ENCODE measurements at places on chromosomes 13 and 19.

DNA sequence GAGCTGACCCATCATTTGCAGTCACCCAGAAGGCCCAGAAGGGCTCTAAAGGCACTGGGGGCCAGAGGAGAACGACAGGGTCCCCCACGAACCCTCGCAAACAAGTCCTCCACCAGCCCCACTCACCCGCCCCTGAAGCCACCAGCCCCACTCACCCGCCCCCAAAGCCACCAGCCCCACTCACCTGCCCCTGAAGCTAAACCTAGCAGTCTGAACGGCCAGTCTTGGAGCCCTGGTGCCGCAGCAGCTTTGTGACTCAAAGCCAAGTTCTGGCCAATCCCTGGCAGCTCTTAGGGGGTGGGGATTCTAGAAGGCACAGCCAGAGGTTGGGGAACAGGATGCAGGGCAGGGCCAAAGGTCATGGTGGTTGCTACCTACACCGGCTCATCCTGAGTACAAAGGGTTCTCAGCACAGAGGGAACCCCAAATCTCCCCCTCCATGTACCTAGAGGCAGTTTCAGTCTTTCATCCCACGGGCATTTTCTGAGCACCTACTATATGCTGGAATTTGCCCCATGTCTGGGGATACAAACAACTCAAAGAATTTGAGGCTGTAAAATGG lies at the start of gene IQCN:
TSS of gene IQCN (minus strand) at position 234 of the 562 bp plus-strand sequence. CDS start 4,974 bp downstream, outside the sequence.
- DNase-seq, result no peak

GRCh38 chr19:11987405-11988281 lies 22.8 kb downstream of the ZNF763 start:
- DNase-seq, result peak; percentile 92

- no peak for DNase-seq
These were observed 6.6 kb upstream of the IFI30 start for GRCh38 chr19:18167011-18167410.

- DNase-seq, result no peak
These were observed 18.0 kb upstream of the CEBPG start for GRCh38 chr19:33355535-33355934.

GRCh38 chr13:25281193-25281934 lies 5.9 kb downstream of the MTMR6 start:
- peak; percentile 31 for DNase-seq

- no peak for DNase-seq
These were observed 17.3 kb downstream of the CKM start for GRCh38 chr19:45305421-45305820.

DNA sequence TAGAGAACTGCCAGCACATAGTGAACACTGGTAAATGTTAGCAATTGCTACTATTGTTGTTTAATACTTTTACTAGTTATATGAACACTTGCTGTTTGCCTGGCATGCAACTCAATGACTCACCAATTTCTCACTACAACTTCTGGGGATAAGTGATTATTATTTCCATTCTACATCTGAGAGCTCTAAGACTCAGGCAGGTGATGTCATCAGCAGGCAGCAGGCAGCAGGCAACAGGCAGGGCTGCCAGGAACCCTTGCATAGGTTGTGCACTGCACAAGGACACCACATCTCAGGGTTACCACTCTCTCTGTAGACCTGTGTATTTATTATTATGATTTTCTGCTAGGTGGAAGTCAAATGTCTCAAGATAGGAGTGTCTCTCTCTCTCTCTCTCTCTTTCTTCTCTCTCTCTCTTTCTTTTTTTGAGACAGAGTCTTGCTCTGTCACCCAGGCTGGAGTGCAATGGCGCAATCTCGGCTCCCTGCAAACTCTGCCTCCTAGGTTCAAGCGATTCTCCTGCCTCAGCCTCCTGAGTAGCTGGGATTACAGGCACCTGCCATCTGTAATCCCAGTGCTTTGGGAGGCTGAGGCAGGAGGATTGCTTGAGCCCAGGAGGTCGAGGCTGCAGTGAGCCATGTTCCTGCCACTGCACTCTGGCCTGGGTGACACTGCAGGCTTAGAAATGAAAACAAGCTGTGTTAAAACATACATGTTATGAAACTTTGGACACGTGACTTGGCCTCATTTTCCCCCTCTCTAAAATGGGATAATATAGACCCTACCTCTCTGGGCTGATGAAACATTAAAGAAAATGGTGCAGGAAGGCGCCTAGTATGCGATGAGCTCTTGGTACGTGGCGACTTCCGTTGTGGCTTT lies 22.7 kb downstream of the HPN start:
- DNase-seq, result no peak

GRCh38 chr13:75480671-75481175 lies 1.2 kb downstream of the TBC1D4 start:
- DNase-seq, result peak; percentile 60

DNA sequence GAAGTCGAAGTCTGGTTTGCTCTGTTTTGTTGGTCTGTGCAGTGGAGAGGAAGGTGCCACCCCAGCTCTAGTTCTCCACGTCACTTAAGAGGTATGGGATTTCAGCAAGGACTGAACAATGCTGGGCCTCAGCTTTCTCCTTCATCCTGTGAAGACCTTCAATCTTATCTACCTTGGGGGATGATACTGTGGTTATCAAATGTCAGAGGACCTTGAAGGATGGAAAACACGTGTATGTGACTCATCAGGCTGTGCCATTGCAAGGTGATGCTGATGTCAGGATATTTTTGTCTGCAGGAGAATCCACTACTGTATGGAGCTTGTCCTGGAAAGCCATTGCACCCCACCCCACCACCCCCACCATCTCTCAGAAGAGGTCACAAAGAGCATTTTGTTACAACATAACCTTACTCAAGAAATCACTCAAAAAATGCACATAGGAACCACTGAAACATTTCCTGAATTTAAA lies 81.4 kb upstream of the UQCRFS1 start:
- no peak for DNase-seq

GRCh38 chr13:29454931-29455481 lies 140.5 kb downstream of the SLC7A1 start:
- DNase-seq, result peak; percentile 47

DNA sequence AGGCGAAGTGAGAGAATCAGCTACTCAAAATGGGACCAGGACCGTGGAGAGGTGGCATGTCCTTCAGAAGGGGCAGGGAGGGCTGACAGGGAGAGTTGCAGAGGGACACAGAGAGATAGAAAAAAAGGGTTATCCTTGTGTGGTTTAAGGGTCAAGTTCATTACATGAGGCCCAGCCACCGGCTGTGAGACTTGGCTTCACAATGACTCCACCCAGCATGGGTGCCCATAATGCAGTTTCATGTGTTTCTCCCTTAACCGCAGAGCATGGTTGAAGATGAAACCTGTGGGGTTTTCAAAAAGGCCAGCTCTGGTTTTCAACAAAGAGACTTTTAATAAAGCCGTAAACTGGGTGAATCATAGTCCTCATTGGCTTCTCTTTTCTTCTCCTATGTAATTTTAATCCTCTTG lies 164.6 kb downstream of the KLF5 start:
- no peak for DNase-seq

DNA sequence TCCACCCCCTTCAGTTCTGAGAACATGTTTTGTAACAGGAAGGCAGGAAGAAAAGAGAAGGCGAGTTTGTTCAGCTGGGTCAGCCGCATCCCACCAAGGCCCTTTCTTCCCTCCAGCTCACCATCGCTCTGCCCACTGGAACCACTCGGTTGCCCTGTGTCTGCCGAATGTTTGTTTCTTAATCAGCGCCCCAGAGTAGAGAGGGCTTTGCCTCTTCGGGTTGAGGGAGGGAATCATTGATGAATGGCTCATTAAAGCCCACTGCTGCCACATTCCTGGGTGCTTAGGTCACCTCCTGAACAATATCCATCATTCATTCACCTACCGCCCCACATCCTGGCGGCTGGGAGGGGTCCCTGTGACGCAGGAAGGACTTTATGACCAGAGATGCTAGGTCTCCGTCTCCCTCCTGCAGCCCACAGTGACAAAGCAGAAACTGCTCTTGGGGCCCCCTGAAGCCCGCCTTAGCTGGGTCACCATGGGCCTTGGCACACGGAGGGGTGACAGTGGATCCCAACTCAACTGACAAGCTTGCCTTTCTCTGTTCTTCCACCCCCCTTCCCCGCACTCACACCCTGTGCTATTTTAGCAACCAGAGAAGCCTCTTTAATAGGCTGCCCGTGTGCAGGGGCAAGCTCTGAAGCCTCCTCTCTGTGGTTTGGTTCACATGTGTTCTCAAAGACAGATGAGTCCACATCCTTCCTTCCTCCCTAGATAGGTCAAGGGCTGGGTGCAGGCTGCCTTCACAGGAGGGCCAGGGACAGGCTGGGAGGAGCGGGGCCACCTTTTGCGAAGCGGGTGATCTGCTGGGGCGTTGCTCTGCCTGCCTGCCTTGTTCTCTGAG lies 46.2 kb downstream of the ACTN4 start:
- DNase-seq, result peak; percentile 76

- DNase-seq, result no peak
These were observed 20.0 kb downstream of the UCHL3 start for GRCh38 chr13:75569576-75569975.

- no peak for DNase-seq
These were observed 1.4 kb downstream of the RETN start for GRCh38 chr19:7670150-7670783.

DNA sequence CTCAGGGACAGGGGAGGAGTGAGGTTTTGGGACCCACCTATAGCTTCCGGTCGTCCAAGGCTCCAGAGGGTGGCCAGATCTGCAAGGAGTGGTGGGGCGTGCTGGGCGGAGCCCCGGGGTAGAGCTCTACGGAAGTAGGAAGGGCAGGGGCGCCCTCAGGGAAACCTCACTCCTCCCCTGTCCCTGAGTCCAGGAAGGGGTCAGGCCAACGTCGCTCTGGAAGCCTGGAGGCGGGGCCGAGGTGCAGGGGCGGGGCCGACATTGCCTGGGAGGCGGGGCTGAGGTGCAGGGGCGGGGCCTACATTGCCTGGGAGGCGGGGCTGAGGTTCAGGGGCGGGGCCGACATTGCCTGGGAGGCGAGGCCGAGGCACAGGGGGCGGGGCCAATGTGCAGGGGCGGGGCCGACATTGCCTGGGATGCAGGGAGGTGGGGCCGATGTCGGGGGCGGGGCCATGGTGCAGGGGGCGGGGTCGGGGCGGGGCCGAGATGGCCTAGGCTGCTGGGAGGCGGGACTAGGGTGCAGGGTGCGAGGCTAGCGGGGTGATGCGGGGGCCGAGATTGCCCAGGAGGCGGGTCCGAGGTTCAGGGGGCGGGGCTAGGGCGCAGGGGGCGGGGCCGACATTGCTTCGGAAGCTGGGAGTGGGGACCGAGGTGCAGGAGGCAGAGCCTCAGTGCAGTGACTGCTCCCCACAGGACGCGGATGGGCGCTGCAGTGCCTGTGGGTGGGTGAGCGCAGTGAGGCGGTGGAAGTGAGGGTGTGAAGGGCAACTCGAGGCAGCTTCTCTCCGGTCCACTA lies 4.9 kb upstream of the PALM start:
- peak; percentile 85 for DNase-seq

- DNase-seq, result no peak
These were observed 13.1 kb upstream of the NOTCH3 start for GRCh38 chr19:15213715-15214381.

- DNase-seq, result no peak
These were observed 23.7 kb upstream of the CERS4 start for GRCh38 chr19:8185343-8186068.

GRCh38 chr13:29994911-29995595 lies 144.6 kb upstream of the UBL3 start:
- no peak for DNase-seq

- DNase-seq, result no peak
These were observed 13.4 kb upstream of the RANBP3 start for GRCh38 chr19:5991244-5991838.

GRCh38 chr19:57812226-57812625 lies 2.5 kb downstream of the ZNF552 start:
- peak; percentile 55 for DNase-seq

- DNase-seq, result no peak
These were observed 362.6 kb downstream of the KCNRG start for GRCh38 chr13:50377726-50378270.

- no peak for DNase-seq
These were observed 17.5 kb upstream of the HS6ST3 start for GRCh38 chr13:96072392-96072791.

GRCh38 chr19:29467824-29468401 lies 57.9 kb upstream of the VSTM2B start:
- no peak for DNase-seq

DNA sequence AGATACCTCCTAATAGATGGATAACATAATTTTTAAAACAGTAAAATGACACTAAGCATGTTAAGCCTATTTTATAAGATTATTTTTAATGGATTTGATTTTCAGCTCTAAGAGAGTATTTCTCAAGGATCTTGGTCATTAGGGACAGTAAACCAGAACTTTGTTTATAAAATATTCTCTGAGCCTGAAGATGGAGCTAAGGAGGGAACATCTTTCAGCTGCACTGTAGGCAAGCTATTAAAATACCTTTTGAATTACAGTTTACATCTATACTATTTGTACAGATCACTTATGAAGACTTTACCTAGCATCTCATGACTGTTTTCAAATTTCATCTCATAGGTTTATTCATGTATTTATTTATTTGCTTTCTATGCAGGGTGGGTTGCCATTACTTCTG lies 345.3 kb downstream of the MYO16 start:
- no peak for DNase-seq

- no peak for DNase-seq
These were observed 63.7 kb downstream of the CRYL1 start for GRCh38 chr13:20461860-20462532.

DNA sequence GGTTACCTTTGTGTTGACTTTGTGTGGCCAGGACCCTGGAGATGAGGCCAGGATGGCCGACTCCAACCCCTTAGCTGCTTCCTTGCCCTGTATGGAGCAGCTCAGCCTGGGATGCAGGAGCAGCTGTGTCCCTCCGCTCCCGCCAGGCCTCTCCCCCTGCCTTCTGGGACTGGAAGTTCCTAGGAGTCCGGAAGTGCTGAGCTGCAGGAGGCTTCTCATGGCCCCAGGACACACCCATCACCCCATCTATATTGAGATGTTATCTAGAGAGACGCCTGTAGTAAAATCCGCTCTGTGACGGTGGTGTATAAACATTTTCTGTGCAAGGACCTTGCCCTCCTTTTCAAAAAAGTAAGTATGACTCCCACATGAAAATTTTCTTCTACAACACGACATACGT lies 27.0 kb downstream of the WTIP start:
- no peak for DNase-seq

GRCh38 chr19:40831502-40832430 lies 18.5 kb downstream of the CYP2A6 start:
- DNase-seq, result no peak

DNA sequence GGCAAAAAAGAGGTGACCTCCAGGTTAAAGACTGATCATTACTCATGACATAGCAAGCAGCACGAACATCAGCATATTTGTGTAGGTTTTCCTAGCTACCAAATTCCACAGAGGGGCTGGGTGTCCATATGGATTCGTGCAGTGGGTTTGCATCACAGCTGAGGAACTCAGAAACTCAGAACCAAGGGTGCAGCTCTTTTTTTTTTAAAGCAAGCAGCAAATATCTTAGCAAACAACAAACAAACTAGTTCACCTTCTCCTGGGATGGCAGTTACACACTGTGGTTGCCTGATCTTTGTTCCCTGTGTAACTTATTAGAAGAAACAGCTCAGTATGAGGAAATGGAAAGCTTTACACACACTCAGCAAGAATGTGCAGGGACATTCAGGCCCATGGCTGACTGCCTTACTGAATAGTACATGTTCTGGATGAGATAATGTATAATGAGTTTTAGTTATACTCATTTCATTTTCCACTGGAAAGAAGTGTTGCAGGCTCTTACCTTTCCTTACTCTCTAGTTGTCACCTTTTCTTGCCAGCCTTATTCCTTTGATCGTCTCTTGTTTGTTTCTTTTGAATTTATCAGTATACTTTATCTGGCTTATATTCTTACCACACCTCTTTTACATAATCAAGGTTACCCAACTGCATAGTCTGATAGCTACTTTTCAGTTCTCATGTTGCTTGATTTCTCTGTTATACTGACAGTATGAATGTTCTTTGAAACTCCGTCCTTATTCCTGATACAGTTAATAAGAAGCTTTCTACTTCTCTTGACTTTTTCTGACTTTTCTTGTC lies 4.3 kb downstream of the NDFIP2 start:
- DNase-seq, result no peak

Data from GM13976 (cell line).